ENCODE measurements at places on chromosomes 13 and 19.

DNA sequence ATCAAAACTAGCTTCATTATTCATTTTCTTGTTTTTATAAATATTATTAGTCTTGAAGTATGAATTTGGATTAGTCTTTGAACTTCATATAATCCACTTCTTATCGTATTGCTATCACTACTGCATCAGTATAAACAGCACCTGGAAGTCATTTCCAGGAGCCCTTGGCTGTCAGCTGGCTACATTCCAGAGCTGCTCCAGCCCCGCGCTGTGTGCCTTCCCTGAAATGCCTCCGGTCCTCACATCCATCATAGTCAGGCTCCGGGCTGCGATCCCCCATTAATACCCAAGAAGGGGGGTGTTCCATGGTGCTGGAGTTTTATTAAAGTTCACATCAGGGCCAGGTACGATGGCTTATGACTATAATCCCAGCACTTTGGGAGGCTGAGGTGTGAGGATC lies 124.3 kb upstream of the GJB6 start:
- peak; percentile 30 for DNase-seq

DNA sequence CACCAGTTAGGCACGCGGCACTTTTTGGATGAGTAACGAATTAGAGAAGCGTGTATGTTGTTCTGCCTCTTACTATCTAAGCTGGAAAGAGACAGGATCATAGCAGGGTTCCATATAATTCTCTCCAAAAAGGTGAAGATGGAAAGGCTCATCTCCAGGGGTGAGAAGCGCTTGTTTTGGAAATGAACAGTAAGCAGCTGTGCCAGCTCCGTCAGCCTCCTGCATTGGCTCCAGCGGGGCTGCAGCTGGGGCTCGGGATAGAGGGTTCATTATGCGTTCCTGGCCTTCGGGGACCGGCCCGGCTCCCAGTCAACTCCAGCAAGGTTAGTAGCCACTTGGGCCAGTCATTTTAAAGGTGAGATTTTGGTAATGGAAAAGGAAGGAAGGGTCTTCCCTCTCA lies 155.5 kb downstream of the COL4A1 start:
- DNase-seq: no peak

DNA sequence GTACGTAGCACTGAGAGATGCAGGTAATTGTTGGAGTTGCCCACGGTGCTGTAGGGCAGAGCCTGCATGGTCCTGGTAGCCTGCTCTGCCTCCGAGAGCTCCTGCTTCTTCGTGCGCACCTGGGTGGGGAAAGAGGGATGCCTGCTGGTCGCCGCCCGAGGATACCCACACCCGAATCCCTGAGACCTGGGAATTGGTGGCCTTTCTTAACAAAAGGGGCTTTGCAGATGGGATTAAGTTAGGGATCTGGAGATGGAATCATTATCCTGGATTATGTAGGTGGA lies 9.4 kb downstream of the C3 start:
- DNase-seq: no peak

- DNase-seq: no peak
These were observed 14.4 kb upstream of the RUBCNL start for GRCh38 chr13:46401432-46401831.

GRCh38 chr13:92804926-92805325 lies 421.7 kb upstream of the GPC6 start:
- DNase-seq: no peak

Data from nephron progenitor cell (in vitro differentiated cells).